Astrocyte of the cerebellum (primary cell): ENCODE measurements at places on chromosomes 16 and 17.

GRCh38 chr16:12573730-12574383 is 229.8 kb downstream of the CPPED1 start:
- no peak for DNase-seq

- peak; percentile 74 for DNase-seq
Observed at GRCh38 chr17:14038206-14038605, 31.1 kb upstream of the COX10 start.

- DNase-seq, result no peak
Observed at GRCh38 chr17:1011760-1012735, 15.1 kb downstream of the TIMM22 start.

DNA sequence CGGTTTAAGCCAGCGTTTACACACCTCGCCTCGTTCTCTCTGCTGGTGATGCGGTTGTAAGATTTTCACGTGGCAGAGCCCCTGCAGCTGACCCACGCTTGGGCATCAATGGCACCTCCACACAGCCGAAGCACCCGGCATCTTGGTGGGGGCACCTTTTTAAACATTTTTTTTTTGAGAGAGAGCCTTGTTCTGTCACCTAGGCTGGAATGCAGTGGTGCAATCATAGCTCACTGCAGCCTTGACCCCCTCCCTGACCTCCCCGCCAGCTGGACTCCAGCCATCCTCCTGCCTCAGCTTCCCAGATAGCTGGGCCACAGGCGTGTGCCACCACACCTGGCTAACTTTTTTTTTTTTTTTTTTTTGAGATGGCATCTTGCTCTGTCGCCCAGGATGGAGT is 4.9 kb downstream of the WDR90 start:
- DNase-seq, result no peak

DNA sequence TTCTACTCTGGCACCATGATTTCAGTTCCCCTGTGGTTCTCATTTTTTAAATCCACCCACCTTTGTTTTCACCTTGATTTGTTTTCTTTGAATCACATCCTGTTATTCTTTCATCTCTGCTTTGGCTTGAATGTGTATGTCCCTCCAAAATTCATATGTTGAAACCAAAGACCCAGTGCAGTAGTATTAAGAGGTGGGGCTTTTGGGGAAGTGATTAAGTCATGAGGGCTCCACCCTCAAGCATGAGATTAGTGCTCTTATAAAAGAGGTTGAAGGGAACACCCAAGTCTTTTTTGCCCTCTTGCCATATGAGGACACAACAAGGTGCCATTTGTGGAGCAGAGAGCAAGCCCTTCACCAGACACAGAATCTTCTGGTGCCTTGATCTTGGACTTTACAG is 382.3 kb downstream of the SLC39A11 start:
- DNase-seq, result no peak

DNA sequence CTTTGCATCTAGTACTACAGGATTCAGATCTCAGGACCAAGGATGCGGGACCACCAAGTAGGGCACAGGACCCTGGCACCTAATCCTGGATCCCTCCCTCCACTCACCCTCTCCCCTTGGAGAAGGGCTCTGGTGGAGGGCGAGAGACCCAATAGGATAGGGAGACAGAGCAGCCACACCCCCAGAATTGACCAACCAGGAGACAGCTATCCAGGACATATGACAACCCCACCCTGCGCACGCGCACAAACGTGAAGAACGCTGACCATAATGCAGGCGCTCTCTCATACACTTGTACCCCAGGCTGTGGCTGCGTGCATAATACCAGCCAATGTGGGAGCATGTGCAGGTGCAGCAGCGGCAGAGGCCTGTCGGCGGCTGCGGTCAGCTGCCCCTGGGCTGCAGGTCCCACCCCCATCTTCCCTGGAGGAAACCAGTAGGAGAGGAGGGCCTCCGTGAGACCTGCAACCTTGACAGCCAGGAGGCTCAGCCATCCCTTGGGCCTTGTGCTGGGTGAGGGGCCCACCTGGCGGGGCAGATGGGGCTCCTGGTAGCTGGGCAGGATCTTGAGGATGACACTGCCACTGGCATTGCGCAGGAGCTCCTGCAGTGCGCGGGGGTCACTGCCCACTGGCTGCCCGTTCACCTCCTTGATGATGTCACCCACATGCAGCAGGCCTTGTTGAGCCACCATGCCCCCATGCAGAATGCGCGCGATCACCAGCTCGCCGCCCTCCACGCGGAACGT is 25.4 kb downstream of the MPP2 start:
- DNase-seq, result no peak

- DNase-seq, result no peak
Observed at GRCh38 chr17:72898725-72899124, 193.8 kb downstream of the SLC39A11 start.

DNA sequence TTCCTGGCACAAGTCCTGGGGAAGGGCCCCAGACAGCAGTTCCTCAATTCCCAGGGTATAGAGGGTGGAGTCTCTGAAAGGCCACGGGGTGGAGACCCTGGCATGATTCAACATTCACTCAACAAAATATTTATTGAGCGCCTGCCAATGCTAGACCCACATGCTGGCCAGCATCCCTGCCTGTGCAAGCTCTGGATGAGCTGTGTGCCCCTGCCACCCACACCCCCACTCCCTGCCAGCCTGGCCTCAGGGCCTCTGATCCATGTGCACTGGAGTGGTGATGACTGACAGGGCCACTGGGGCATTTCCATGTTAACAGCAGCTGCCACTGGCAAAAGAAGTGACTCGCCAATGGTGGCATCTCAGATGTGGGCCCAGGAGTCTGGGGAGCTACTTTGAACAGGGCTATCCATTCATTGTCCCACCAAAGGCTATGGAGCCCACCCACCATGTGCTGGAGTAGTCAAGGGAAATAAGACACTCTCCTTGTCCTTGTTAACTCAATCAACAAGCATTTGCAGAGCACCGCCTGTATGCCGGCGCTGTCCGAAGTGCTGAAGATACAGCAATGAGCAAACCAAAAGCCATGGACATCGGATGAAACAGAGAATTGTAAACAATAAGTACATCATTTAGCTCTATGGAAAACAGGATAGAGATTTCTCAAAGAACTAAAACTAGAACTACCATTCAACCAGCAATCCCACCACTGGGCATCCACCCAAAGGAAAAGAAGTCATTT is 3.0 kb upstream of the PRSS22 start:
- no peak for DNase-seq

GRCh38 chr16:7590934-7591333 is 258.3 kb downstream of the RBFOX1 start:
- no peak for DNase-seq

GRCh38 chr16:35210681-35211433 is 1751.4 kb downstream of the TP53TG3F start:
- no peak for DNase-seq

- no peak for DNase-seq
Observed at GRCh38 chr16:70738083-70738977, 52.5 kb upstream of the MTSS2 start.

DNA sequence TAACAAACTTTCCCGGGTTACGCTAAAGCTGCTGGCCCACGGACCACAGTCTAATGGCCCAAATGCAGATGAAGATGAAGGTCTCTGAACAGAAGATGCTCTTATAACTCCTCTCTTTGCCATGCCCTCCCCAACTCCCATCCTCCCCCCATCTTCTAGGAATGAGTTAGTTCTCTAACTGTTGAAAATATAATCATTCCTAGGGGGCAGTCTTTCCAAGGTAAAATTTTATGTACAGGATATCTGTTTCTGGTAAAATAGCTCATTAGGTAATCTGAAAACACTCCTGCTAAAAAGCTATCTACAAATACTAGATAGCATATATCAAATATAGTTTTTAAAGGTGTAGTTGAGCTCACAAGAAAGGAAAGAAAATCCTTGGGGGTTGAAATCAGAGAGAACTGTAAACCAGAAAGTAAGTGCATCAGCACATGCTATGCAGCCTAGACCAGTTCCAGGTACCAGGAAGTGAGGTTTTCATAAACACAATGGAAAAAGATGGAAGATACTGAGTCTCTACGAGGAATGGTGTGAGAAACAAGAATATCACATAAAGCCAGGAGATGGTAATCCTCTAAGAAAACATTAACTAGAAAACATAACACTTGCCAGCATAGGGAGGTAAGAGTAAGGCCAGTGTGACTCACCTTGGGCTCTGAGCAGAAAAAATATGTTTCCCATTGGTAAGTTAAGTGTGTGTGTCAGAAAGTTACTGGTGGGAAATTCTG is 38.1 kb downstream of the CMC2 start:
- DNase-seq, result peak; percentile 15

DNA sequence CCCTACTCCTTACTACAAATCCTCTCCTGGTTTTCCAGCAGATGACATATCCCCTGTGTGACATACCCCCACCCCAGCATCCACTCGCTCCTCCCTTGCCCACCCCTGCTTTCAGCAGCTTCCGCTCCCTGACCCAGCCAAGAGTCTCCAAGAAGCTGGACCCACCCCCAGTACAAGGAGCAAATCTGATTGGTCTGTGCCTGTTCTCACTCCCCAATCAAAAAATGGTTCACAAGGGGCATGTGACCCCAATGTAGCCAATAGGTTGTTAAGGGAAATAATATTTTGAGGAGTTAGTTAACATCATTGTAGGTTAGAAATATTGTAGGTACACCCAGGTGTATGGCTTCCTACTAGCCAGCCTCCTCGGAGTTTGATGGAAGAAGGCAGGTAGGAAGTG is 70.1 kb downstream of the GP2 start:
- DNase-seq, result no peak

DNA sequence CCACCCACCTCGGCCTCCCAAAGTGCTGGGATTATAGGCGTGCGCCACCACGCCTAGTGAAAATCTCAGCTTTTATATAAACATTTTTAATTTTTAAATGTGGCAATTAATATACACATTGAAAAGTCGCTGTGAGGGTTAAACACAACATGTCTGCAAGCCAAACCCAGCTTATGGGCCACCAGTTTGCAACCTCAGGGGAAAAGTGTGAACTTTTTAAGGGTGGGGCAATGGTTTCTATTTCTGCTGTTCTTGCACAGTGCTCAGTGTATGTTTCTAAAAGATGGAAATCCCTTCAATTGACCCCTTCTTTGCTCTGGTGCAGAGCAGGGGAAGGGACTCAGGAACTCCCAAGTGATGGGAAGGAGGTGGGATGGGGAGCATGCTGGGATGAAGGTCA is 18.3 kb upstream of the SUPT4H1 start:
- no peak for DNase-seq

GRCh38 chr16:31461921-31462804 is 2.9 kb downstream of the ARMC5 start:
- no peak for DNase-seq

DNA sequence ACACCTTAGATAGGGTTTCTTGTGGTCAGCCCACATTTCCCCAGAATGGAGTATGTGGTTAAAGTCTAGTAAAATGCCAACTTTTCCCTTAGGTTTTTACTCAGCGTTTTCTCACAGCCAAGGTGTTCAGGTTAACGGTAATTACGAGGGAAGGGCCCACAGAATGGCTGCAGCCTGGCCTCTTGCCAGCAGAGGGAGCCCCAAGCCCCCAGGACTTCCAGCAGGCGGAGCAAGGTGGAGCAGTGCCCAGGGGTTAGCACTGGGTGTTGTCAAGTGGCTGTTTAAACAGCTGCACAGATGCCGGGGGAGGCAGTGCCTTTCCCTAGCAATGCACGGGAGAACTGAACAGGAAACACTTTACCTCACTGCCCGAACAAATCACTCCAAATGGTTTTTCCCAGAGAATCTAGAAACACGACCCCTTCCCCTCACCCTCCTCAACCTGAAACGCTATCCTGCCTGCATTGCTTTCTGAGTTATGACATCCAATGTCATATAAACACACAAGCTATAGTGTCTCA is 6.6 kb downstream of the PHB1 start:
- peak; percentile 29 for DNase-seq

- DNase-seq, result no peak
Observed at GRCh38 chr17:226108-227077, 44.9 kb upstream of the DOC2B start.

DNA sequence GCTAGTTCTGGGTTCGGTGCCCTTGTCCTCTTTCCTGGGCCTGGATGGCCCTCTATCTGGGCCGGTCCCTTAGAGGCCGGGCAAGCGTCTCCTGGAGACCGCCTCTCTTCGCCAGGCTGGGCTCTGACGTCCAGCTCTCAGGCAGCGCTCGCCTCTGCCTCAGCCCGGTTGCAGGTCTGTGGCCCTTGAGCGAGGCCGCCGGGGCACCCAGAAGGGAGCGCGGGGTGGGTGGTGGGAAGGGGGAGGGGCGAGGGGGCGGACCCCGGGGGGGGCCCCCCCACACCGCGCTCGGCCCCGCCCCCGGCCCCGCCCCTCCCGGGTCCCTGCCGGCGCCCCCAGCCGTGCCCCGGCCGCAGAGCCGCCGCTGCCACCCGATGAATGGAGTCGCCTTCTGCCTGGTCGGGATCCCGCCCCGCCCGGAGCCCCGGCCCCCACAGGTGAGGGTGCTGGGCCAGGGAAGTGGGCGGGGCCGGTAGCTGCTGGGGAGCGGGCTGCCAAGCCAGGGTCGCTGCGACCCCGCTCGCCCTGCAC is at the start of gene ARHGAP23:
Gene ARHGAP23, plus strand, starts transcription at position 353 of the 531 bp plus-strand sequence. Its CDS starts 22 bp downstream, at position 375.
- DNase-seq, result no peak

DNA sequence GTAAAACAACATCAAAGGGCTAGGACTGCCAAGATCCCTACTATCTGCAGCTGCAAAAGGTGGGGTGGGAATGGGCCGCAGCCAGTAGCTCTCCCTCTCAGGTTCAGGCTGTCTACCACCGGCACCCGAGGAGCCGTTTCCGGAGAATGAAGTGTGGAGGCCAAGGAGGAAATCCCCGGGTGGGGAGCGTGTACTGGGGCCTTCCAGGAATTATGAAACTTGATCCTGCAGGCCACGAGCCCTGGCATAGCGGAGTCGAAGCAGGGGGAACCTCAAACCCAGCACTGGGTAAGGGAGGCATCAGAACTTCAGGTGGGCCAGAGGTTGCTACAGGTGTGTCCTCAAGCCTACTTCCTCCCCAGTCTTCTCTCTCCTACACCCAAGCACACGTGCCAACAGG is 5.1 kb downstream of the INPP5K start:
- no peak for DNase-seq

GRCh38 chr17:77793971-77794235 is 164.6 kb upstream of the TNRC6C start:
- no peak for DNase-seq

GRCh38 chr17:73934696-73935095 is 268.8 kb upstream of the RPL38 start:
- no peak for DNase-seq

GRCh38 chr17:8338753-8339140 is 893 bp upstream of the ODF4 start:
- no peak for DNase-seq

DNA sequence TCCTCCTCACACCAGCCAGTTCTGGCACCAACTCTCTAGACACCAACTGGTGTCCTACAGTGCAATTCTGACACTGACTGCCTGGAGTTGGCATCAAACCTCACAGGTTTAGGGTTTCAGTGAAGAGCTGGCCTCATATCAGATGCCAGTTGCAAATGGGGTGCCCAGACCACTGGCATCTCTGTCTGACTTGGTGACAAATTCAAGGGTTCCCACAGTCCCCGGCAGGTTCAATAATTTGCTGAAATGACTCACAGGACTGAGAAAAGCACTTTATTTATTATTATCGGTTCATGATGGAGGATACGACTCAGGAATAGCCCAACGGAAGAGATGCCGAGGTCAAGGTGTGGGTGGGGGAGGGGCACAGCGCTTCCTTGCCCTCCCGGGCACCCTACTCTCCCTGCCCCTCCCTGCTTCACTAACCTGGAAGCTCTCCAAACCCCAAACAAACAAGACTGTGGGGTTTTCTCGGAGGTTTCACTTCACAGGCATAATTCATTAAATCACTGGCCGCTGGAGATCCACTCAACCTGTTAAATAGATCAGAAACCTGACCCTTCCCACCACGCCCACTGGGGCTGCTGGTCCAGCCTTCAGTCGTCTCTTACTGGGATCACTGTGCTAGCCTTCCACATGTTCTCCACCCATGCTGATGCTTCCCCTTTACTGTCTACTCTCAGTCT is 1.7 kb upstream of the NLRP1 start:
- DNase-seq, result no peak

- no peak for DNase-seq
Observed at GRCh38 chr17:43702637-43703036, 40.9 kb upstream of the MEOX1 start.
